ENCODE measurements at places on chromosomes 7 and 10.

DNA sequence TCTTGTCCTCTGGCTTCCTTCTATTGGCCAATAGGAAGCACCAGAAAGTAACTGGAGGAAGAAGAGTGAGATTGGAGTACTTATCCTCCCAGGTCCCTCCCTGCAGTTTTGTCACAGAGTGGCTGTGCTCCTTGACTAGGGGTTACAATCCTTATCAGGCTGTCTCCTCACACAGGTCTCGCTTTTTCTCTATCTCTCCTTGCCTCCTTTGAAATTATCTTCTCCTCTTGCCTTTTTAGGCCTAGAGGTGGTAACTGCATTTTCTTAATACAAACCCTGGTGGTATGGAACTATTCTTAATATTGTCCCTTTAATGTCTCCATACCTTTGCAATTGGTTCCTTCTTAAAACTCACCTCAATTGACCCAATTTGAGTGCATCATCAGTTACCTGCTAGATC lies 2.7 kb downstream of the PRSS37 start:
- no peak for DNase-seq

GRCh38 chr7:7292608-7293007 lies 110.3 kb downstream of the C1GALT1 start:
- no peak for DNase-seq

DNA sequence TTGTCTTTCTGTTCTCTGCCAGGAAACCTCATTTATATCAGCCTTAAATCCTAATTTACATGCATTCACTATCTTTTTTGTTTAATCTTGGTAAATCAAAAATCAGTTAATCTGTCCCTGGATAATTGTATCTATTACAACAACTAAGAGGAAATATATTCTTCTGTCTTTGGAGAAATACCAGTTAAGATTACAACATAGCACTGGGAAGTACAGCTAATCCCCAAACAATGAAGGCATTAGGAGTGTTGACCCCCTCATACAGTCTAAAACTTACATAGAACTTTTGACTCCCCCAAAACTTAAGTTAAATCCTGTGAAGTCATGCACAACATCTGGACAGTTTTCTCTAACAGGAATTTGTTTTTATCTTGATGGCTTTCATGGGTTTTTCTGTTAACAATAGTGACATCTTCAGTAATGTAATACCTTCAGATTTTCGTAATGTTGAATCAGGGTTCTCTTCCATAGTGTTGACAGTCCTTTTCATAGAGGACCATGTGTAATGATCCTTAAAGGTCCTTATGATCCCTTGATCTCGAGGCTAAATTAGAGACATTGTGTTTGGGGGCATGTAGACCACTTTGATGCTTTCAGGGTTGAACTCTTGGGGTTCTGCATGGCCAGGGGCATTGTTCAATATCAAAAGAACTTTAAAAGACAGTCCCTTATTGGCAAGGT lies 24.1 kb upstream of the ABCC2 start:
- DNase-seq = no peak

DNA sequence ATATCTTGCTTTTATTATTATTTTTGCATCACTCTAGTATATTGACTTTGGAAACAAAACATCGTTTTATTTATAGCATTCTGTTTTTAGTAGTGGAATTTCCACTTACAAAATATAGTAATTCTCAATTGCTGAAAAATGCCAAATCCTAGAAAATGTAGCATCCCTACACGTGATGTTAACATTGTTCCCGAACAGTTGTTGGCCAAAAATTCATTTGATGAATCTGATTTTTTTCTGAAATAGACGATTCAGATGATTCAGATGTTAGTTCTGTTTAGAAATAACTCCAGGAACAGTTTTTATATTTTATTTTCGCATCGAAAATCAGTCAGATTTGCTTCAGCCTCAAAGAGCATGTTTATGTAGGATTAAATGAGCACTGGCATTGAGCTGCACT lies 122.4 kb downstream of the GFRA1 start:
- no peak for DNase-seq

- DNase-seq = no peak
These were observed 162.5 kb upstream of the CELF2 start for GRCh38 chr10:10855151-10855581.

DNA sequence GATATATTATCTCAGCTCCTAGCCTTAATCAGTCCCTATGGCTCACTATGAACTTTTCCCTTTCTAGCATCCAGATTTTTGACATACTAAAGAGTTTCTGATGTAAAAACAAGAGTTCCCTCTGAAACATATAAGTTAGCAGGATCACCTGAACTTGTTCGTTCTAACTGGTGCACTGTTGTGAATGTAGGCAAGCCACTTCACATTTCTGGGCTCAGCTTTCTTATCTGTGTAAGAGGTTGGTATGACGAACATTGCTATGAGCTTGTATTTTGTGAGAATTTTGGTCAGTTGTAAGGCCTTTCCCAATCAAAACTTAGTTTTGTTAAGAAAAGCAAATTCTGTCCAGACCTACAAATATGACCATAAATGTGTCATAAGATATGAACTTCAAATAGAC lies 46.1 kb downstream of the MAGI2 start:
- no peak for DNase-seq

DNA sequence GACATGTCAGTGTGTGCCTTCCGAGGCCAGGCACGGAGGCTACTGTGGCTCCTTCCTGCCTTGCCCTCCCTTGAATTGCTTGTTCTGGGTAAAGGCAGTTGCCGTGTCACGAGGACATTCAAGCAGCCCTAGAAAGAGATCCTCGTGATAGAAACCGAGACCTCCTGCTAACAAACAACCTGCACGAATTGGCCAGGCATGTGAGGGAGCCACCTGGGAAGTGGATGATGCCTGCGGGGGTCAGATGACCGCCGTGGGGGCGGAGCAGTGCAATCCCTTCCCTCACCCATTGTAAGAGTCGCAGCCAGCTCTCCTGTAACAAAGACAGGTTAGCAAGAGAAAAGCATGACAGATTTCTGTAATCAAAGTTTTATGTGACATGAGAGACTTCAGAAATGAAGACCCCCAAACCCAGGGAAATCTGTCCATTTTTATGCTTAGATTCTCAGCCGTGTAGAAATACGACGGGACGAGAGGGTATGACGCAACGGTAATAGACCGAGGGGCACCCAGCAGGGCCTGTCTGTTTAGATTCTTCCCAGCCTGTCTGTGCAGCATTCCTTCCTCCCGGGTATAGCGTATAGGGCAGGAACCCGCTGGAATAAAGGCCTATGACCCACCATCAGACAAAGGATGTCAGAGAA lies 241.7 kb downstream of the GATA3 start:
- no peak for DNase-seq

GRCh38 chr7:105835441-105835840 lies 41.0 kb downstream of the ATXN7L1 start:
- no peak for DNase-seq

GRCh38 chr10:116926426-116926825 lies 77.1 kb downstream of the ENO4 start:
- no peak for DNase-seq

GRCh38 chr10:546451-546850 lies 143.0 kb downstream of the DIP2C start:
- DNase-seq = no peak

- DNase-seq = no peak
These were observed 46.2 kb upstream of the ZNF716 start for GRCh38 chr7:57403601-57404342.

- DNase-seq = no peak
These were observed 50.1 kb downstream of the NSUN6 start for GRCh38 chr10:18601321-18601720.

GRCh38 chr10:45380903-45381620 lies 7.0 kb downstream of the ALOX5 start:
- no peak for DNase-seq

DNA sequence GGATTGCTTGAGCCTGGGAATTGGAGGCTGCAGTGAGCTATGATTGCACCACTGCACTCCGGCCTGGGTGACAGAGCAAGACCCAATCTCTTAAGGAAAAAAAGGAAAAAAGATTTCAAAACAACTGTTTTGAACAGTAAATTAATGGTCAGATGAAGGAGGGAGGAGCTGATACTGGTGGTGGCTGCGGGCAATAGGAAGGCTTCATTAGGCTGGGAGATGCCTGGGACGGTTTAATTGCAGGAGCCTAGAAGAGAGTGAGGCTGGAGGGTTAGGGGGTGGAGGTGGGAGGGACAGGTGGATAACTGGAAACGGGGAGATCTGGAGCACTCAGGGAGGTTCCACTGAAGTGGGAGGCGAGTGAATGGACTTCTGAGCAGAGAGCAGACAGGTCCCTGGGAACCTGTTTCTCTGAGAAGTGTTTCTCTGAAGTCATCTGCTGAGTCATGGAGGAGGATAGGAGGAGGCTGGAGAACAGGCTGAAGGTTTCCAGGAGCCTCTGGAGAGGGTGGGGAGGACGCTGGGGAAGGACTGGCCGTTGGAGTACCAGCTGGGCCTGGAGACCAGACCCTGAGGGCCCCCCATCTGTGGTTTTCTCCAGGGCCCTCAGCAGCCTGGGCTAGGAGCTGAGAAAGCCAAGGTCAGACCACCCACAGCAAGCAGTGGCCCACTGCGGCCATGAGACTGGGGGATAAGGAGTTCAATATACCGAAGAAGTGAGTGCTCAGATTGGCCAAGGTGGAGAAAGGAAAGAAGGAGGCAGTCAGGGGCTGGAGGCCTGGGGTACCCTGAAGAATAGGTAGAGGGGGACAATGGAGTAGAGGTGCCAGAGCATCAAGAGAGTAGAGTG lies 14.4 kb upstream of the YWHAG start:
- no peak for DNase-seq

DNA sequence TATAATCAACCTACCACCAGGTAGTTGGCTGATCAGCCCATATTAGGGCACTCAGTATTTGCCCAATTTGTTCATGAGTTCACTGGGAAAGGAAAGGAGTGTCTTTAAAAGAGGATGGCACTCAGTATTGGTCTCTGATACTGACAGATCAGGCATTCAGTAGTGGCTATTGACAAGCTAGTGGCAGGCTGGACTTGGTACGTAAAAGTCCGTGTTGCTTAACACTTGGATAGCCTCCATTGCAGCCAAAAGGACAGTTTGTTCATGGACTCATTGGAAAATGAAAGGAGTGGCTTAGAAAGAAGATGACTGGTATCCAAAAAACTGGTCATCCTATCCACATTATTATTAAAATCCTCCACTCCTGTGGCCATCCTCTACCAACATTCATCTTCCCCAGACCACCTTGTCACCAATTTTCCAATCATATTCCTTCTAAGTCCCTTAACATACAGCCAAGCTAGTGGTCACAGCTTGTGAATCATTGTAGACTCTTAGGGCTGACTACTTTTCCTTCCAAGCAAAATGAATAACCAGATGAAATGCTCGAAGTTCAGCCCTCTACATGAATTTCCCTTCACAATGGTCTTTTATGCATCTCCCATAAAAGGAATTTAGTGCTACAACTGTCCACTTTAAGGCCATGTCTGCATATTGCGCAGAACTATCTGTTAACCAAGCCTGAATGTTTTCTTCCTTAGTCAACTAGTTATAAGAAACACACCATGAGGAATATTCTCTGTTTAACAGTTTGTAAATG lies 78.6 kb upstream of the MAGI2 start:
- no peak for DNase-seq

GRCh38 chr7:89605362-89605761 lies 548.9 kb upstream of the STEAP1 start:
- DNase-seq = no peak

DNA sequence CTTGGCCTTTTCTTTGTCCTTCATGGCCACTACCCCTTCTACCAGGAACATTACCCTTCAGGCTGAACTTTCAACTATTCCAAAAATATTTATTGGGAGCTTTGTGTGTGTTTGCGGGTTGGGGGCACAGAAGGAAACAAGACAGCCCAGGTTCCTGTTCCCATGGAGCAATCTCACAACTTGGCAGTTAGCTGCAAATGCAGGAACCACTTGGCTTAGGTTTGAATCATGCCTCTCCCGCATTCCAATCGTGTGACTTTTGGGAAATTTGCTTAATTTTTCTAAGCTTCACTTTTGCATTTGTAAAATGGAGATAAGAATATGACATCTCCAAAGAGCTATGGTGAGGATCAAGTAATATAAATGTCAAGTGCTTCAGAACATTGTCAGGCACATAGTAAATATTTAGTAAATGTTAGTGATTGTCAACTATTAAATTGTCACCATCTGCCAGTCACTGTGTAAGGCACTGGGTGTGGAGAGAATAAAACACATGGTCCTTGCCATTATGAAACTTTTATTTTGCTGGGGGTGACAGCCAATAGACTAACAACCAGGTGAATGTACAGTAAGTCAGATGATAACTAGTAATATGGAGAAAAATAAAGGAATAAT lies 277.1 kb downstream of the SNX13 start:
- DNase-seq = no peak

DNA sequence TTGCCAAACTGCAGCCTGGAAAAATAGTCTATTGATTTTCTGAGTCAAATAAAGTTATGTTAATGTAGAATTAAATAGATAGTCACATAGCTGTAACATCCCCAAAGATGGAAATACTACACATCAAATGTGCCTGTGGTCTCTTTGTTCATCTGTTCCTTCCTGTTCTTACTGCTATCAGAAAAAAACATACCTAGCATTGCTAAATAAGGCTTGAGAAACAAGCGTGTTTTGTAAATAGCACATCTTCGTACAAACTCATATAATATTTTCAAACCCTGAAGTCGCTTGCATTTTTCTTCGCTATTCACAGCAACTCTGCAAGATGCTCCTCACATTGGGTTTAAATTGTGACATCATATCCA lies 116.1 kb downstream of the KLF6 start:
- DNase-seq = no peak

DNA sequence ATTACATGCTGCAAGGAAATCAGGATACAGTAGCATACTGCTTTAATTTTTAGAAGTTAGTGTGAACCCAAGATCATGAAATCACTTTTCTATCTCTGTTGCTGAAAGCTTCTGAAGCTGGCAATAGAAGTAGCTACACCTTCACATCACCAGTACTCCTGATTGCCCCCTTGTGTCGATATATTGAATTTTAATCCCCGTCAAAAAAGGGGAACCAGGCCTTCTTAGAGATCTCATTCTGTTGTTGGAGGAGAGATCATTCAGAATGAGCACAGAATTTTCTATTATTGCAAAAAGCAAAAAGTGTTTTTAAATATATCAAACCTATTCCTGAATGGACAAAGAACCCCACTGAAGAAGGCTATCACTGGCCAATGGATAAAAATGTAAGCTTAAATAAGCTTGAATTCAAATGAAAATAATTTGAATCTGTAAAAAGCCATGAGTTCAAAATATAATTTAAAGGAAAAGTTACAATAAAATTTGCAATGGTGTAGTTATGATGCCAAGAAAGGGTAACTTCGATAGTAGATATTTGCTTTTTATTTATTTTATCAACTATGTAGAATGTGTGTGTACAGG lies 39.7 kb upstream of the TEX47 start:
- DNase-seq = no peak

DNA sequence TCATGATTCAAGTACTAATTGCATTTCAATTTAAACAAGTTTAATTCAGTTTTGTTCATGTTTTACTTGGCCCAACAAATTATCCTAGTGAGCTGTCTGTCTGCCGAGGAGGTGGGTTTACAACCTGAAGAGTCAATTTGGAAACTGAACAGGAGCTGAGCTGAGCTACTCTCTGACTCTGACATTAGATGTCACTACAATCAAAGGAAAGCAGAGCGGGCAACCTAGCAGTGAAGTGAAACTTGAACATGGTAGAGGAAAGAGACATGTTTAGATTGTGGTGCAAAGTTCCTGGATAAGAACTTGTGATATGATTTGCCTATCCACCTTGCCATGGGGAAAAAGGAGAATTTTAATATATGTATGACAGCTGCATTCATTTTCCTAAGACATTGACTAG lies 9.6 kb upstream of the AGR3 start:
- peak; percentile 61 for DNase-seq
